Caco-2 (cell line): ENCODE measurements at places on chromosomes 11 and 22. TPM values are rescaled to one million over a fixed set of nuclear protein-coding genes. Genes with fewer than 3 reads are reported as not detected.
A peak's percentile ranks its signal among the peaks of the same experiment; 100 is the strongest.

Gene SUN2
- 61.9 and 67.8 TPM in 2 replicates for total RNA-seq

Gene CST6
- total RNA-seq: not detected in 2 replicates

Gene SH3BP1
- 19.8 and 20.7 TPM in 2 replicates for total RNA-seq

Gene TTC38
- total RNA-seq: 44.5 and 48.9 TPM in 2 replicates

Gene TSSK2
- not detected in 2 replicates for total RNA-seq

Gene E2F8
- 38.1 and 38.4 TPM in 2 replicates for total RNA-seq

Gene CTSW
- not detected in 2 replicates for total RNA-seq

Gene GUCY1A2
- not detected in 2 replicates for total RNA-seq

Gene PLEKHA7
- total RNA-seq: 57.6 and 59.7 TPM in 2 replicates

DNA sequence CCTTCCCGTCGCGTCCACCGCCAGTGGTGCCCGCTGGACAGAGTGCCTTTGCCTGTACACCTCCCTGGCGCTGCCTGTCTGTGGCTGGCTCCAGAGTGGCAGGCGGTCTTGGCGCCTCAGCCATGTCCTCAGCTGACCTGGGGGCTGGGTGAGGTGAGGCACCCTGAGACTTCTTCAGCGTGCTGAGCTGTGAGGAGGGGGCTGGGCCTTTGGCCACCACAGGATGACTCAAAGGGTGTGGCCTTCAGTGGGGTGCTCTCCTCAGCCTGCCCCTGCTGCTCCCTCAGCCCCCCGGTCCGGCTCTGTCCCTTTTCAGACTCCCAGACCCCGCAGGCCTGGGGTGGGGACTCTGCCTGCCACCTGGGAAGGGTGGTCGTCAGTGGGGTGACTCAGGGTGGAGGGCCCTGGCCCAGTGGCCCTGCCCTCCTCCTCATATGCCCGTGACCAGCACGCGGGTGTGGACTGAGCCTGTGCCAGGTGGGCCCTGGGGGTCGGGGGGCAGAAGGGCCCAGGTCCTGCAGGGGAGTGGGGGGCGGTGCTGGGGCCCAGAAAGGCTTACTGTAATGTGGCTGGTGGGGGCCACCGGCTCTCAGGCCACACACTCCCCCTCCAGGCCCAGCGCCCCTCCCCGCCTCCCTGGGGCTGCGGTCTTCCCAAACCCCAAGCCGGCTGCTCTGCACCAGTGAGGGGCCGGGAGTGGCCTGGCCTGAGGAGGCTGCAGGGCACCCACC lies 15.9 kb downstream of the CRELD2 start:
- no peak overlapping the region for H3K27ac ChIP-seq
- no peak overlapping the region for H3K4me3 ChIP-seq
- peaks cover 6% of the 10 kb centered on the region for H3K4me1 ChIP-seq
- H3K36me3 ChIP-seq: no peaks in the 10 kb centered on the region
- no peaks in the 10 kb centered on the region for H3K27me3 ChIP-seq
- DNase-seq: no peak

DNA sequence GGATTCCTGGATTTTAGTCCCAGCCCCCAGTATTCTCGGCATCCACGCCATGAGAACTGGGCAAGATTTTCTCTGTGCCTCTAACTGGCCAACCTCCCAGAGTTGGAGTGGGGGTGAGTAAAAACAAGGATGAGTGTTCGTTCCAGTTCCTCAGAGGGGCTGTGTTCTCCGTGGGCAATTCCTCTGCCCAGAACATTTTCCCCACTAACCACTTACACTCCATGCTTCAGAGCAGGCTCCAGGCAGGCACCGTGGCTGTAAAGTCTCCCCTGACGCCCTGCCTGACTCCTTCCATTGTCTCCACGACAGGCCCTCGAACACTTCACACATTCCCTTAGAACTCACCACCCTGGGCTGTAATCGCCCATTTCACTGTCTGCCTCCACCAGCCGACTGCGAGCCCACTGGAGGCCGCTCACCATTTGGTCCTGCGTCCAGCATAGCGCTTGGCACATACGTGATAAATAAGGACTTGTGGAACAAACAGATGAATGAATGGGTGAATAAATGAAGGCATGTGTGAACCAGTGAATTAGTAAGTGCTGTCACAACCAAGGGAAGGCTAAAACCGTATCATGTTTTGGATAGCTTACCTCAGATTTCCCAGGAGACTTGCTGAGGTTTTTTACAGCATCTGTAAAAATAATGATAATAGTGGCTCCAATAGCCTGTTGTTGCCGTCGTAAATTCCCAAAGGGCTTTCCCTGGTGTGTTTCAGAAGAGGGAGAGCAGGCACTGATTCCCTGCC lies 6.1 kb downstream of the APLNR start:
- no peaks in the 10 kb centered on the region for H3K36me3 ChIP-seq
- no peak for DNase-seq
- H3K27ac ChIP-seq: no peak overlapping the region
- H3K4me3 ChIP-seq: no peak overlapping the region

DNA sequence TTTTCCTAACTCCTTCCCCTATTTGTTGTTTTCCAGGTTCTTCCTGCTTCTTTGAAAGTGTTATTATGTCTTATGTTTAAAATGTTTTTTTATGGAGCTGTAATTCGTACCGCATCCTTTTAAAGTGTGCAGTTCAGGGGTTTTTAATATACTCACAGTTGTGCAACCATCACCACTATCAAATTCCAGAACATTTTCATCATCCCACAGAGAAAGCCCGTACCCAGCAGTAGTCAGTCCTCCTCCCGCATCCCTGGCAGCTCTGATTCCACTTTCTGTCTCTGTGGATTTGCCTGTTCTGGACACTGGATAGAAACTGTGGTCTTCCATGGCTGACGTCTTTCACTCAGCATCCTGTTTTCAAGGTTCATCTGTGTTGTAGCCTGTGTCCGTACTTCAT lies 73.7 kb downstream of the JAM3 start:
- no peak overlapping the region for H3K4me3 ChIP-seq
- H3K27me3 ChIP-seq: no peaks in the 10 kb centered on the region
- no peak for DNase-seq

DNA sequence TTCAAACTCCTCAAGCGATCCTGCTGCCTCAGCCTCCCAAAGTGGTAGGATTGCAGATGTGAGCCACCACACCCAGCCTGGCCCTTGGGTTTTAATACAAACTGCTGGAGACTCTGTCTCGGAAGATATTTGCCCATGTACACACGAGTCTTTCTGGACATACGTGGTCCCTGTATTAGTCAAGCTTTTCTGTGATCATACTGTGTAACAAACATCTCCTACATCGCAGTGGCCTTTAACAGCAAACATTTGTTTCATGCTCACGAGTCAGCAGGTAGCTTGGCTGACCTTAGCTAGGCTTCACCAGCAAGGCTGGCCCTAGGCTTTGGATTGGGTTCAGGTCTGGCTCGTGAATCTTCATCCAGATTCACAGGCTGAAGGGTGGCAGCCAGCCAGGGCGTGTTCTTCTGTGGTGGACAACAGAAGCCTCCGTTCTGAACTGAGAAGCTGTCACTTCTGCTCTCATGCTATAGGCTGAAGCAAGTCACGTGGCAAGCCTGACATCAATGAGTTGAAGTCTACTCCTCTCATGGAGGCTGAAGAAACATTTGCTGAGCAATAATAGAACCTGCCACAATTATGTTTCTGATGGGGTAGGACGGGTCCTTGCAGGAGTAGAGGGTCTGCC lies 8.8 kb downstream of the KIAA1671 start:
- H3K4me3 ChIP-seq: no peak overlapping the region
- no peaks in the 10 kb centered on the region for H3K27me3 ChIP-seq
- peaks cover 7% of the 10 kb centered on the region for H3K4me1 ChIP-seq
- no peak for DNase-seq
- no peaks in the 10 kb centered on the region; the same call in 1 of the 2 replicates for H3K36me3 ChIP-seq
- H3K27ac ChIP-seq: no peak overlapping the region

DNA sequence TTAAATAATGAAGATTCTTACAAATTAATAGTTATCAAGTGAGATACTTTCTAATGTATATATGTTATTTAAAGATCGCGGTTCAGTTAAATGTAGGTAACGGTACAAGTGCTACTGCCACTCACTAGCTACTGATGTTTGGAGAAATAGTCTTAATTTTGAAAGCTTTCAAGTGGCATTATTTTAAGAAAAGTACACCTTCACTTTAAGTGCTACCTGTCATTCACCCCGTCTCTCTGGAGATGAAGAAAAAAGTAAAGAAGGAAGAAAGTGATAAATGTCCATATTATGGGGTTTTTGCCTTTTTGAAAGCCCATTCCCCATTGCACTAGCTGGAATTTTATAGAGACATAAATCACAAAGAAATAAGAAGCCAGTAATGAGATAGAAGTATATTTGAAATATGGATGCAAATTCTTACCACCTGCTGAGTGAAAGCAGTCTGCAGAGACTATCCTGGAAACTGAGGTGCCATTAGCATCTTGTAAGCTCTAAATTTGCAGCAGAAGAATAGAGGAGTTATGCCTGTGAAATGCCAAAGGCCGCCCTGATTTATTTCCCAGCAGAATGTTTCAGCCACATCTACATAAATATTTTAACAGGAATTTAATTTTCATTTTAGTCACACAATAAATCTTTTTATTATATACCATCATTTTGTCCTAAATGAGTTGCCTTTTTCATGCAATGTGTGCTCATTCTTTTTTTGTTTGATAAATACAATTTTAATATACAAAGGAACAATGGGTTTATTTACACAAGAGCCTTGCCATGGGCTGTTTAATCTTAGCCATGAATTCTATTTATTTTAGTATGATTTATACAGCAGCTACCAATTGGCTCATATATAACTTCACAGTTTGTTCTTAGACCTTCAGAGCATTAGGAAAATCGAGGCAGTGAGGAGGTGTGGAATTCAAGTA lies 489.9 kb upstream of the RAG2 start:
- no peaks in the 10 kb centered on the region for H3K36me3 ChIP-seq
- H3K27ac ChIP-seq: no peak overlapping the region
- no peaks in the 10 kb centered on the region for H3K27me3 ChIP-seq
- H3K4me1 ChIP-seq: no peaks in the 10 kb centered on the region

- H3K4me3 ChIP-seq: no peak within 1 kb of the TSS
- no peaks in the 10 kb centered on the region for H3K36me3 ChIP-seq
- no peaks in the 10 kb centered on the region for H3K27me3 ChIP-seq
- H3K27ac ChIP-seq: no peak within 1 kb of the TSS
Observed at GRCh38 chr22:41699264-41700107, at the start of gene MEI1. Gene MEI1 (plus strand): TSS chr22:41699503. CDS start chr22:41699539, 36 bp downstream.

GRCh38 chr11:74055938-74056337 lies 47.1 kb upstream of the UCP3 start:
- no peak overlapping the region for H3K27ac ChIP-seq
- H3K4me3 ChIP-seq: no peak overlapping the region
- no peak for DNase-seq
- no peaks in the 10 kb centered on the region for H3K27me3 ChIP-seq
- no peaks in the 10 kb centered on the region for H3K36me3 ChIP-seq
- H3K4me1 ChIP-seq: no peaks in the 10 kb centered on the region

GRCh38 chr22:30922151-30922611 lies 46.4 kb downstream of the MORC2 start:
- H3K4me1 ChIP-seq: no peaks in the 10 kb centered on the region
- DNase-seq: peak; percentile 92
- peak overlapping the region; percentile 97 for H3K27ac ChIP-seq
- H3K27me3 ChIP-seq: no peaks in the 10 kb centered on the region
- peaks cover 2% of the 10 kb centered on the region for H3K36me3 ChIP-seq
- H3K4me3 ChIP-seq: peak overlapping the region; percentile 49

- no peaks in the 10 kb centered on the region for H3K36me3 ChIP-seq
- peaks cover 6% of the 10 kb centered on the region for H3K27me3 ChIP-seq
Observed at GRCh38 chr11:124899383-124900145, 1.9 kb upstream of the ROBO4 start.

- no peak overlapping the region for H3K4me3 ChIP-seq
- H3K4me1 ChIP-seq: 0 out of 2 replicates have a peak, but pooled peaks cover 3% of the 10 kb centered on the region
- H3K27me3 ChIP-seq: no peaks in the 10 kb centered on the region; the same call in 1 of the 2 replicates
- H3K27ac ChIP-seq: no peak overlapping the region
Observed at GRCh38 chr11:72584293-72584938, 89.8 kb downstream of the PDE2A start.

DNA sequence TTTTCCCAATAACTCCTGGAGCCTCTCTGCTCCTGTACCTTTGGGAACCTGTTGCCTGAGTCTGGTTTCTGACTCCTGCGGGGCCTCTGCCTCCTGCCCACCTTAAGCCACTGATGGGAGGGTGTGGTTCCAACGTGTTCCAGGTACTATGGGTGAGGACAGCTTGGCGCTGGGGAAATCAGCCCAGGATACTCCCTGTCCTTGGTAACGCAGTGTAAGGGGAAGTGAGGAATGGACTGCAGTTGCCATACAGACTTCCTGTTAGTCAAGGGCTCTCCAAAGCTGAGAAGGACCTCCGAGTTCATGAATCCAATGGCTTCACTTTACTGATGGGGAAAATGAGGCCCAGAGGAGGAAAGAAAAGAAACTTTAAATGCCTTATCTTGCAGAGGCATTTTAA lies 1.2 kb upstream of the MARK2 start:
- no peak for DNase-seq
- H3K27ac ChIP-seq: no peak overlapping the region
- no peaks in the 10 kb centered on the region for H3K27me3 ChIP-seq

- peaks cover 2% of the 10 kb centered on the region for H3K36me3 ChIP-seq
- peaks cover 76% of the 10 kb centered on the region for H3K4me1 ChIP-seq
- H3K27ac ChIP-seq: peak overlapping the region; percentile 86
- no peak for DNase-seq
- H3K4me3 ChIP-seq: no peak overlapping the region
Observed at GRCh38 chr11:9858822-9859221, 194.9 kb downstream of the SWAP70 start.

DNA sequence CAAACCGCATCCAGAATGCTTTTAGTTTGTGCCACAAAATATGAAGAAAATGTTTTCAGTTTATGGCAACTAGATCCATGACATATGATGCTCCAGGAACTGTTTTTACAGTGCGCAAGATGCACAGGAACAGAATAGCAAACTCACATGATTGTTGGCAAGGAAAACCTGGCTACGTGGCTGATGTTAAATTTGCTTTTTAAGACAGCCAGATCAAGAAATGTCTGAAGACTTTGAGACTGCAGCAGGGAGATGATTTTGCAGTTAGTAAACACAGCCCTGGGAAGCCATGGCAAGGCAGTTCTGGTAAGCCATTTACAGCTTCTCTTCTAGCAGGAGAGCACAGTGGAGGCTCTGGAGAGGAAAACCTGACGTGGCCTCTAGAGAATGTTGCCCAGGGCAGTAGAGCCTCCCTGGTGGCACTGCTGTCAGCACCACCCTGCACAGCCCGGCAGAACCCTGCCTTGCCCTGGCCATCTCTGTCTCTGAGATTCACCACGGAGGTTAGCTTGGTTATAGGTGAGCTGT lies 69.8 kb upstream of the TNRC6B start:
- H3K4me1 ChIP-seq: no peaks in the 10 kb centered on the region
- H3K27me3 ChIP-seq: no peaks in the 10 kb centered on the region
- no peak overlapping the region for H3K4me3 ChIP-seq

GRCh38 chr11:19537803-19538453 lies 174.7 kb upstream of the NAV2 start:
- no peak for DNase-seq
- H3K36me3 ChIP-seq: no peaks in the 10 kb centered on the region
- no peak overlapping the region for H3K27ac ChIP-seq
- no peaks in the 10 kb centered on the region for H3K4me1 ChIP-seq
